ENCODE measurements at places on chromosomes 5 and 9. TPM values are rescaled to one million over a fixed set of nuclear protein-coding genes. Genes with fewer than 3 reads are reported as not detected.

CARD9 gene
- total RNA-seq, result 0.53 TPM

CNTNAP3 gene
- 9.1 TPM for total RNA-seq

REEP2 gene
- 2.4 TPM for total RNA-seq

TTC23L gene
- total RNA-seq, result 0.26 TPM

PCDHGA2 gene
- 0.26 TPM for total RNA-seq

C7 gene
- not detected for total RNA-seq
